Brain microvascular endothelial cell (primary cell): ENCODE measurements at places on chromosomes 7 and 10.

GRCh38 chr10:62048919-62049623 lies 147.6 kb downstream of the ARID5B start:
- DNase-seq = peak; percentile 98

GRCh38 chr7:54811041-54811845 lies 52.2 kb upstream of the SEC61G start:
- peak; percentile 72 for DNase-seq

DNA sequence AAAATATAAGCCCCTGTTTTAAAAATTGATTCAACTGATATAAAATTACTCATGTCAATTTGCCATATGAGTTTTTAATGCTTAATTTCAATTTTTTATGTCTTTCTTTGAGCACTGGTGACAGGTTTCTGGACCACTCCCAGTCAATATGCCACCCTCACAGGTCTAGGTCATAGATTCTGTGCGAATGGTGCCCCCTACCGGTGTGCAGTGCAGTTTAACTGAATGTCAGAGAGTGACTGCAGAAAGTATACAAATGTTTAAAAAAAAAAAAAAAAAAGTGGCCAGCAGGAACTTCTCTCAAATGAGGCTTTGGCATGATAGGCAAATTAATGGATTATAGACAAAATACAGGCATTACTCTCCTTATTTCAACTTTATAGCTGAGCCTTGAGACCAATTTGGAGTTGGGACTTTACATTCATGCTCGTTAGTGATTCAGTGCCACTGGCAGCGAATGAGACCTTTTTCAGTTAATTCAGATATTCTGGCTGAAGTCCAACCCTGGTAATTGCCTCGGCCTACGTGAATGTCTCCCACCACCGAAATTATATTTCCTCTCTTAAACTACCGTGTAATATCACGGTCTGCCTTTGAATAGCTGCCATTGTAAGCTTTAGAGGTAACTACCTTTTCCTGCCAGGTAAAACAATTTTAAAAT lies 427.6 kb downstream of the PHTF2 start:
- DNase-seq = no peak

- no peak for DNase-seq
These were observed 9.4 kb upstream of the ZC3HAV1 start for GRCh38 chr7:139118805-139119485.

GRCh38 chr10:110355141-110355831 lies 50.6 kb upstream of the SMNDC1 start:
- no peak for DNase-seq

- DNase-seq = no peak
These were observed 149.1 kb upstream of the CALCR start for GRCh38 chr7:93723424-93724124.

DNA sequence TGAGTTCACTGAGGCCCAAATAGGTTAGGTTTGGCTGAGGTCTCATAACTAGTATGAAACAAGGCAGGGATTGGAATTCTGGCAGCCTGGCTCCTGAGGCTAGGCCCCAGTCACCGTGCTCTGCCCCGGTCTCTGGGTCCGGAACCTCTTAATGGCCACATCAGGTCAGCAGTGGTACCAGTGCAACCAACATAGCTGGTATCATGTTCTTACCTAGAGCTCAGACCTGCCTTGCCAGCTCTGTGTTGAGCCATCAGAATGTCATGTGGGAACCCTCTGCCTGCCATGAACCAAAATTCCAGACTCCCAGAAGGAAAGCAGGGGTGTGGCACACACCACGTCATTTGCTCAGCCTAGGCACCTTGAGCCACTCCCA lies 56.5 kb downstream of the ZNF467 start:
- DNase-seq = no peak

DNA sequence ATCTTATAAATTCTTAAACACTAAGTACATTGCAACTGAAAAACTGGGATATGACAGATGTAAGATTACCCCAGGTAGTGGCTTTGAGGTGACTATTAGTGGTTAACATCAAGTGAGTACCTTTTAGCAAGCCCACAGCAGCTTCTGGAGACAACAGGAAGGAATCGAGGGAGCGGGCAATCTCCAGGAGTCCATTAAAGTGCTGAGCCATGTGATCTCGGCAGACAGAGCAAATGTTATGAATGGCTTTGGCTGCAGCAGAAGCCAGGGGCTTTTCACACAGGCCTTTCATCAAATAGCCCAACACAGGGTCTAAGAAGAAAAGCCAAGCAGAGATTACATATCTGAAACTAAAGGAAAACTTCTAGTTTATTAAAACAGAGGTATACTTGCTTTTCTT lies 48.9 kb downstream of the IRF5 start:
- no peak for DNase-seq

GRCh38 chr7:92824450-92824849 lies 11.9 kb downstream of the CDK6 start:
- DNase-seq = no peak

DNA sequence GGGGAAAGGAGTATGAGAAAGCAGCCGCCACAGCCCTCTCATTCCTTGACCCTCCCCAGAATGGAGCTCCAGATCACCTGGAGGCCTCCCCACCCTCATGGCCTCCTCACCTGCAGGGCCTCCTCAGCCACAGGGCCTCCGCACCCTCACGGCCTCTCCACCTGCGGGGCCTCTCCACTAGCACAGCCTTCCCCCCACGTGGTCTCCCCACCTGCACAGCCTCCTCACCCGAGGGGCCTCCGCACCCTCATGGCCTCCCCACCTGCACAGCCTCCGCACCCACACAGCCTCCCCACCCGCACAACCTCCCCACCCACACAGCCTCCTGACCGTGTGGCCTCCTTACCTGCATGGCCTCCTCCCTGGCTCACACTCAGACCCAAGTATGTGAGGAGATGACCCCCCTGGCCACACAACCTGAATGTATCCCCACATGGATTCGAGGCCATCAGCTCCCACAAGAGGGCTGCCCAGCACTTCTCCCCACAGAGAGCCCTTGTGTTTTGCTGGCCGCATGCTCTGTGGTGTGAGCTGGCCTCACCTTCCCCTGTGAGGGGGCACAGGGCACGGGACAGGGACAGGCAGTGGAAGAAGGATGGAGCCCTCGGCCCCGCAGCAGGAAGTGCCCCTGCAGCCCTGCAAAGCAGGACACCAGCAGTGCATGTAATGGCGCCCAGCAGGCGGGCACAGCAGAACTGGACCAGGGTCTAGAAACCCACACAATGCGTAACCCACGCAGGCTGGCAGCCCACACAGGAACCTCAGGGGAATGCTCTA lies 3.1 kb downstream of the DIP2C start:
- DNase-seq = no peak

DNA sequence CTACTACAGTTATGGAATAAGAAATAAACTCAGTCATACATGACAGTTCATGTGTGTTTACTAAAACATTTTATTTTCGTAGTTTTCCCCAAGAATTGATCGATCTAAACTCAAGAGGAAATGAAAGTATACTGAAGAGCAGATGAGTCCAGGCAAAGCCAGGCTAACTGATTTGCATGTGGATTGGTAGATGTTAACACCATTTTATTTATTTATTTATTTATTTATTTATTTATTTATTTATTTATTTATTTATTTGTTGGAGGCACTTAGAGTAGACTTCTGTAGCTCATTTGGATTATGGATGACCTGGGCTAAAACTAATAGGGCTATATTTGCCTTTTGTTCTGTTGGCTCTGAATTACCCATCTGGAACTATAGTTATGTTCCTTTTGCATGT lies 68.5 kb upstream of the DKK1 start:
- no peak for DNase-seq

GRCh38 chr10:75407713-75408508 lies 6.3 kb upstream of the ZNF503 start:
- DNase-seq = no peak

DNA sequence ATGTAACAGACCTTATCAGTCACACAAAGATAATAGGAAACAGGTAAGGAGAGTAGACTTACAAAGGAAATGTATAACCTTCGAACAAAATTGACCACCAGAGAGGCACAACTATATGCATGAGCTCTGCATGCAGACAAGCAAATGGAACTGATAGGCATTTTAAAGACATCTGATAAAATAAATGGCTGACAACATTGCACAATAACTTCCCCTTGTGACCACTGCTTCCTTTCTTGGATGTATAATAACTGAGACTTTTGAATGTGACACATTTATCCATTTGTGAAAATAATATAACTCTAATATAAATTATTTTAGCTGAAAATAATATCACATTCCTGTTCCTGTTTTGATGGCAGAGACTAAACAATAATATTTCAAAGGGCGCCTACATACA lies 654.2 kb upstream of the STEAP1 start:
- no peak for DNase-seq

DNA sequence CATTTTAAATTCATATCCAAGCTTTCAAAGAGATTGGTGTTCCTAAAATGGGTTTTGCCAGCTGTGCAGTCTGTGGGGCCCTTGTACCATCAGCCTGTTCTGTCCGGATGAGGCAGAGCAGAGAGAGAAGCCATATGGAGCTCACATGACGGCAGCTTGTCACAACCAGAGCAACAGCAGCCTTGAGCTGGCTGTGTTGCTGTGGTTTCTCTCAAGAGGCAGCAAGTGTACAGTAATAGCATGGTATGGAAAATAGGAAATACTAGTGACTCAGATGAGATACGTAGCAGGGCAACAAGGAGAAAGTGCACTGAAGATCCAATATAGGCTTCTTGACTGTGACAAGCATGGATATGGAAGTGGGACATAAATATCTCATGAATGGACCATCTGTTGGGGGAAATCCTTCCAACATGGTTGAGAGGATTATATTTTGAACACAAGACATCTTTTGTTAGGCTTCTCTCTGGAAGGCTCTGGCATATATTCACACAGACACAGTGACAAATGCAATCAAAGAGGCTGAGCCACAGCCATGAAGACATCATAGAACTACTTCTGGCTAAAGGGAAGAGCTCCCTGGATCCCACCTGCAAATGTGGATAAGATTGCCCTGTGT lies 251.0 kb upstream of the TAC1 start:
- no peak for DNase-seq

DNA sequence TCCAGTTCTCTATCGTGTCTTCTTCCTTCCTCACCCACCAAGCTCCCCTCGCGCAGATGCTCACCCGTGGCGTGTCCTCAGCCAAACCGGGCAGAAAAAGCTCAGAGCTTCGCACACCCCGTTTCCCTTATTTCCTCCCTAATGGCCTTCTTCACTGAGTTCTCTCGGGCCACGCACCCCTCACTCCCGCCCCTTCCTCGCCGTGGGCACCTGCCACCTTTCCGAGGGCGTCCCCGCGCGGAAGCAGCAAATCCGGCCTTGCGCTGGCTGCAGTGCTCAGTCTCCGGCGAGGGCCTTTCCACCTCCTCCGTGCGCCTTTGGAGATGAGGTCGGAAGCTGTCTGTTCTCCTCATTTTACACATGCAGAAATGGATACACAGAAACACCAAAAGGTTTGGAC lies 12.4 kb upstream of the CALML3 start:
- no peak for DNase-seq

GRCh38 chr10:98029149-98030092 lies 1.0 kb downstream of the CRTAC1 start:
- no peak for DNase-seq

DNA sequence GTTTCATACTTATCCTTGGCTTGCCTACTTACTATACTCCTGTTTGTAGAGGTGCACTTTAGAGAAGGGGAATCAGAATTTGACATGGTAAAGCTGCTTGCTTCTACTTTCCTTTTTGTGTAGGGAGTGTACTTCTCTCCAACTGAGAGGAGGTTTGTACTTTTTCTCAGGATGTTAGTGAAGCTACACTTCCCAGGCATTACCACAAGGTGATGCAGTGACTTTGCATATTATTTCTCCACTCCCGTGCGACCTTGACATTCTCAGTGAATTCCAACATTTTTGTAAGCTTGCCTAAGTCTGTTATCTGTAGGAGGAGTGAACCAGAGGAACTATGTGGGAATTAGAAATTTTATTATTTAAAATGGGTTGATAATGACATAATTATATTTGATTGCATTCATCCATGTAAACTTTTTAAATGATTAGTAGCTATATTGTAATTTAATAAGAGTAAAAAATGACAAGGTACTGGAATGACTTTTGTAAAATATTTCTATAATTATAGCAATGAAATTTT lies 5.2 kb downstream of the TAX1BP1 start:
- peak; percentile 84 for DNase-seq

GRCh38 chr10:2048337-2048973 lies 311.1 kb upstream of the ADARB2 start:
- no peak for DNase-seq

GRCh38 chr7:4174451-4174850 lies 507.6 kb upstream of the FOXK1 start:
- no peak for DNase-seq

GRCh38 chr10:59793919-59794318 lies 40.7 kb upstream of the MRLN start:
- no peak for DNase-seq

GRCh38 chr10:133267829-133268228 lies 8.8 kb downstream of the ADAM8 start:
- no peak for DNase-seq

DNA sequence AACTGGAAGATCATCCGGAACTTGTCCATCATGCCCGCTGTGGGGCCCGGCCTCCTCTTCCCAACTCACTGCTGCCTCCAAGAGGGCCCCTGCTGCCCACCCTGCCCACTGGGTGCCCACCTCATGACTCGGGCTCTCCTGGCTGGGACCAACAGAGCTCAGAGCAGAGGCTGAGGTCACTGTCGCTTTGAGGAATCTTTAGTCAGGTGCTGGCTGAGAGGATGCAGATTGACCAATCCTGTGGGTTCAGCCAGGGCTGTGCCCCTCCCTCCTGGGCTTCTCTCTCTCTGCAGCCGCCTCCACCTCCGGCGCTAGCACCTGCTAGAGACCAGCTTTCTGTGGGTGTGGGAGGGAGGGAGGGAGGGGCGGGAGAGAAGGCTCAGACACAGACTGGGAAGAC lies at the start of gene CALHM1:
TSS of gene CALHM1 (minus strand) at position 181 of the 400 bp plus-strand sequence. CDS start at position 32, 149 bp downstream.
- no peak for DNase-seq

DNA sequence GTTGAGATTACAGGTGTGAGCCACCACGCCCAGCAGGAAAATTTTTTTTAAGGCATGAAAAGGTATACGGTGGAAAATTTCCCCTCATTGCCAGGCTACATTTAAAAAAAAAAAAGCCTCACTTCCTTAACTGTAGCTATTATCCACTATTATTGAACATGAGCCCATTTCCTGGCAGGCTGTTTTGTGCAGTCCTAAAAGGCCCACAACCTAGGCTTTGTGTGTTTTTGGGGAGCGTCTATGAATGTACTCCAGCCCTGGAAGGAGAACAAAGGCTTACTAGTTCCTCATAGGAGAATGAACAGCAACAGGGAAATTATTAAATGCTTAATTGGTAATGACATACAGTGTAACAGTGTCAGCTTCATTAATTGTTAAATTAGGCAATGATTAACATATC lies 111.0 kb downstream of the ABLIM1 start:
- DNase-seq = no peak

GRCh38 chr7:108201766-108202165 lies 71.6 kb upstream of the LAMB4 start:
- no peak for DNase-seq
